ENCODE measurements at places on chromosomes 7 and 10.

DNA sequence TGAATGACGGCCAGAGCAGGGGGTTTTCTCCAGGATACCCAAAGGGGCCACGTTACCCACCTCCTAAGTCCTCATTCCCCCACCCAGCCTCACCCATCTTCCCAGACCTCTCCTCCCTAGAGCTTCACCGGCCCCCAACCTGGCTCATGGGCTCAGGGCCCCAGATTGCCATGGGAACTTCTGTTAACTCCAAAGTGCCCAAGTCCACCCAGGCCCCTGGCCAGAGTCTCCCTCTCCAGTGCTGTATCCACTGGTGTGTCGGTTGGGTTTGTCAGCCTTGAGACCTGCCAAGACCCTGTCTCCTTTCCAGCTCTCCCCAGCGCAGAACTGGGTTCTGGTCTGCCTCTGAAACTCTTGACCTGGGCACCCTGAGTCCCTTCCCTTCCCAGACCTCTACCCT, 37.1 kb upstream of the ZMIZ2 start:
- DNase-seq, result no peak

DNA sequence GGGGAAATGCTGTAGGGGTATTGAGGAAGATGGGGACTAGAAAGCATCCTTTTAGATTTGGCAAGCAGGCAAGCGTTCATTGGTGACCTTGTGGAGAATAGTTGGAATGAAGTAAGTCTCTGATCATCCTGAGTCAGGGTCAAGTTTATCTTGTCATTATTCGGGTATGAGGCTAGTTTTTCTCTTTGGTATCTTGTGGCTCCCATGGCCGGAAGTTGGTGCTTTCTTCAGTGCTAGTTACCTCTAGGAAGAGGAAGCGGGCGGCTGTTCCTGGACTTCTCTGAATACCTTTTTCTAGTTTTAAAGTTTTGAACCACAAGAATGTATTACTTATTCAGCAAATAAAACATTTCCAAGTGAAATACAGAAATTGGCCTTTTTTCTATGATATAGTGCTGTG, 9.2 kb downstream of the CREM start:
- no peak for DNase-seq

DNA sequence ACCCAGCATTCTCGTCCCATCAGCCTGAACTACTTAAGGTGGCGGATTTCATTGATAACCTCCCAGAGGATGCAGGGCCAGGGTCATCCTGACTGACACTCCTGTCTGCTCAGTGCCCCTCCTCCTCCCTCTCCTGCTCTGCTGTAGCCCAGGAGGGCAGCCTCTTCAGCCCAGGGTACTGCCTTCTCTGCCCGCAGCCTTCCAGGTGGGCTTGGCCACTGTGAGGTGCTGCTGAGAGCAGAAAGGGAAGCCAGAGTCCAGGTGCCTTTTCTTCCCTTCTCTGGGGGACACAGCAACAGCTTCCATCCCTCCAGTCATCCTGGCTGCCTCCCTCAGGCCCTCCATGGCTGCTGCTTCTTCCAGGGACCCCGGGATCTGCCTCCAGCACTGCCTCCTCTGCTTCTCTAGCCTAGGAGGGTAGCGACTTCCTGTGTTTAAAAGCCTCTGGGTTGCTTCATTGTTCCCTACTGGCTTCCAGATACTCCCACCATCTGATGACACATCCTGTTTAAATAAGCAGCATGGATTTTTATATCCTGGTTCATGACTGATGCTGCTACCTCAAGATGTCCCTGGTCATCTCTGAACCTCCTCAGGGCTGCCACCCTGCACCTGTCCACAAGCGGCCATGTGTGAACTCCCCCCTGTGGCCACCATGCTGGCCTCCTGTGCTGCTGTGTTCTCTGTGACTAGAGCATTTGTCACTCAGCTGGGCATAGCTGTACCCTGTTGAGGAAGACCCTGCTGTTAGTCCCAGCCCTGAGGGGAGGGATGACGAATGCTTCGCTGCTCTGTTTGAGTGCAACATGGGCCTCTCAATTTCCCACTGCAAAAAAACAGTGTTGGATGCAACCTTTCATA, 55.8 kb downstream of the AKR1C4 start:
- no peak for DNase-seq

DNA sequence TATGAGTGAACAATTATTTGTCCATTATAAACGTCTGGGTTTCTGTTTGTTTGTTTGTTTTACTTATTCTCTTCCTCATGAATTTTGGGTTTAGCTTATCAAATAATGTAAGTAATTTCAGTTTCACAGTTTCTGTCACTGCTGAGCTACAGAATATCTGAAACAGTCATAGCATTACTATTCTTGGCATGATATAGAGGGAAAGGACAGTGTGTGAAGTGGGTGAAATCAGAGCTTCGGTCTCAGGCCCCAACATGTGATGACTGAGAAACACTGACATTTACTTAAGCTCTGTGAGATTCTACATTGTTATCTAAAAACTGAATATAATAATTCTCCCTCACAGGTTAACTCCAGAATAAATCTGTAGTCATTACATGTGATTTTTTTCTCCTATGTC, 8.8 kb upstream of the OR6V1 start:
- DNase-seq, result no peak

DNA sequence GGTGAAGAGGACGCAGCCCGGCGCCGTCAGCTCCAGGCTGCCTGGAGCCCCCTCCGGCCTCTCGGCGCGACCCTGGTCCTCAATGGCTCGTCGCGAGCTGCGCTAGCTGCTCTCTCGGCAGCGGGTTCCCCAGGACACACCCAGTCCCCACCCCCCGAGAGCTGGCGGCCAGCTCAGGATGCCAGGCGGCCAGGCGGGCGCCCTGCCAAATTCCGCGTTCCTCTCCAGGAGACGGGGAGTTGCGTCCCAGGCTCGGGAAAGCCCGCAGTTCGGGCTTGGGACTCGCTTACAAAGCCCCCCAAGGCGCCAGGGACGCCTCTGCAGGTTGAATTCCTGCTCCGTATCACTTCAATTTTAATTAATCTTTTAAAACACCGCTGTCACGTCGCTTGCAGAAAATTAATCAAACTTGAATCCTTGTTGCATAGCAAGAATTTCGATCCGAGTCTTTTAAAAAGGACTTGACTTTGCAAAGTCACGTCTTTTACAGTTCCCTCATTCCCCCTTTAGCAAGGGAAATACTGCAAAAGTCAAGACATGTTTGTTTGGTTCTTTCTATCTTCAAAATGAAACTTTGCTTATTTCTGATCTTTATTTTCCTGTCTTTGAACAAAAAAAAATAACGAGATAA, 28.2 kb downstream of the SKIDA1 start:
- DNase-seq, result no peak

- DNase-seq, result no peak
These were observed 128.5 kb downstream of the DKK1 start for GRCh38 chr10:52442576-52442975.

Data from activated CD4-positive, alpha-beta T cell treated with anti-CD3 and anti-CD28 coated beads, Interleukin-2, amount 50 U/mL, for 4 hours (primary cell).